Karpas-422 (cell line): ENCODE measurements at places on chromosomes 12 and 14. TPM values are rescaled to one million over a fixed set of nuclear protein-coding genes. Genes with fewer than 3 reads are reported as not detected.

Gene ANKRD9
- total RNA-seq: 0.04 TPM in 2 replicates

- peak overlapping the region; percentile 90 for H3K27ac ChIP-seq
- H3K36me3 ChIP-seq: no peaks in the 10 kb centered on the region; the same call in 1 of the 2 replicates
- peaks cover 77% of the 10 kb centered on the region for H3K4me1 ChIP-seq
- H3K4me3 ChIP-seq: peak overlapping the region; percentile 53
- peak; percentile 97 for DNase-seq
Observed at GRCh38 chr14:84544486-84545131, 985.3 kb upstream of the FLRT2 start.

DNA sequence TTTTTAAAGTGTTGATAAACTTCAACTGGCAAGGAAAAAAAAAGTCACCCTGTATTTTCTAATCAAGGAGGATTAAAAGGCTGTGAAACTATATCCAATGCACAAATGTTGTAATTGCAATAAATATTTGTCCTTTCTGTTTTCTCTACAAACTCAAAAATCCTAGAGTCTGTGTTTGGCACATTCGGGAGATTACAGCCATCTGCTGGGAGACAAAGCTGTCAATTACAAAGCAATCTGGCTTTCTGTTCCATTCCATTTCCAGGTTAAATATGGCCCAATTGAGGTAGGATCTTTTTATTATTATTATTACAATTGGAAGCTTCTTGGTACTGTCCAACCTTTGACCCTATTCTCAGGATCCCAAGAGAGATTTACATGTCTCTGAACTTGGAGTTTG is 295.9 kb downstream of the DIO2 start:
- H3K27me3 ChIP-seq: no peaks in the 10 kb centered on the region; the same call in 1 of the 2 replicates
- no peak overlapping the region for H3K4me3 ChIP-seq
- no peaks in the 10 kb centered on the region for H3K4me1 ChIP-seq
- H3K36me3 ChIP-seq: no peaks in the 10 kb centered on the region

Gene CPNE6
- 0.04 and 1.3 TPM in 2 replicates for total RNA-seq

Gene ASB2
- 0.69 and 2.3 TPM in 2 replicates for total RNA-seq
